ENCODE measurements at places on chromosomes 3 and 15.
A peak's percentile ranks its signal among the peaks of the same experiment; 100 is the strongest.

GRCh38 chr3:141411251-141411771, 43.0 kb downstream of the ZBTB38 start:
- no peak for DNase-seq

- no peak for DNase-seq
Observed at GRCh38 chr15:81473177-81473576, 99.2 kb upstream of the TMC3 start.

- DNase-seq = no peak
Observed at GRCh38 chr15:67917636-67918035, 77.8 kb upstream of the RNU6-1 start.

DNA sequence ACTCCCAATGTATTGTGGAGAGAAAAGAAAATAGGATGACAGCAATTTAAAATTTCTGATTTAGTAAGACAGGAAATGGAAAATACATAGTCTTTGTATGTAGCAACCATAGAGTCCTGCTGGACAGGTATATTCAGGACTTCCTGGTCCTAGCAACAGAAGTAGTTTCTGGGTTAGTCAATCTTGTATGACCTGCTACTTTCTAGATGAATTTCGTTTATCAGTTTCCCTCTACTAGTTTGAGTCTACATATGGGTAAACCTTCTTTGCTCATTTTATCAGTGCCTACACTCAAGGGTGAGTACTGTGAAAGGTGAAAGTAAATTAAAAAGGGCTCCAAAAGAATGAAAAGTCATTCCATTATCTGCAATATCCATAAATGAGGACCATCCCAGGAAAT, 309.8 kb downstream of the UNC13C start:
- no peak for DNase-seq

GRCh38 chr3:41198950-41199865, at the start of gene CTNNB1:
Gene CTNNB1 (plus strand): TSS chr3:41199505. CDS start chr3:41224069, 24,564 bp downstream.
- DNase-seq = peak; percentile 37

- no peak for DNase-seq
Observed at GRCh38 chr3:16382845-16383244, 117.8 kb downstream of the OXNAD1 start.

DNA sequence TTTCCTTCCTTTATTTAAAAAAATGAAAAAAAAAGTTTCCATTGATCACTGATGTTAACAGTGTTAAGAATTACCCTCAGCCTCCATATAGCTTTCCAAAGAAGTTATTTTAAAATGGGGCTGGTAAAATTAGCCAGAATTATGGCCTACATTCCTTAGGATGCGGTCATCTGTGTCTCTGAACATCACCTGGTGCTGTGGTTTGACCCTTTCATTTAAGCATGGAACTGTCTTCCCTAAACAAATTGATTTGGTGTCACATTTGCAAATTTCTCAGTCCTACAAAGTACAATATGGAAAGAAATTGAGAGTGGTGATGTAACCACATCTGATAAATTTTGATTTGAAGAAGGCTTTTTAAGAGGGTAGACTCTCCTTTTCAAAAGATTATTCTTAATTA, 40.3 kb upstream of the ZPLD1 start:
- DNase-seq = no peak

DNA sequence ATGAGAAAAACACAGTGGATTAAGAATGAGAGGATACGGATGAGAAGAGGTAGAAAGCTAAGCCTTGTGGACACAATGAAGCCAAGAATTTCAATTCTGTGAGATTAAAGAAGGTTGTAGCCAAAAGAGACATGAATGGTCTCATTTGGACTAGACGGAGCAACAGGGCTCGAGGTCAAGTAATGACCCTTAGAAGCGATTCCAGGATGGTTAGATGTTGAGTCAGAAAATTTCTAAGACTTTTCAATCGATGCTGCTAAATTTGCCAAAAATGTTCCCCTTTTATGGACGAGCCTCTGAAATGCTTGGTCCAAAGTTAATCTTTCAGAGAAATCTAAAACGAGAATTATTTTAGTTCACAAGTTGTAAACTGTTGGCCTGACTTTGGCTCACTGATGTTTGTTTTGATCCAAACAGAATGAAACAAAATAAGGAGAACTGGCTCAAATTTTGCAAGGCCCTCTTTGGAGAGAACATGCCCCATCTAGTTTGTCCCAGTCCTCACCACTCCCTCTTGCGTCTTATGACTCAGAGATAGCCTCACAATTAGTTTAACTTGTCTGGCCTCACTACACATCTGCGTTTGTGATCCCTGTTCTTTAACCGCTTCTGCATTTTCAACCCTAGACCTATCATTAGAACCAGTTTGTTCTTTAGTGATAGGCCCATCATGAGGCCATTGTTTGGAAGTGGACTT, 235.5 kb downstream of the PDZRN3 start:
- no peak for DNase-seq

GRCh38 chr3:160090653-160091052, 102.0 kb downstream of the IL12A start:
- DNase-seq = no peak

GRCh38 chr3:113659101-113659541, 37.3 kb downstream of the USF3 start:
- DNase-seq = no peak

DNA sequence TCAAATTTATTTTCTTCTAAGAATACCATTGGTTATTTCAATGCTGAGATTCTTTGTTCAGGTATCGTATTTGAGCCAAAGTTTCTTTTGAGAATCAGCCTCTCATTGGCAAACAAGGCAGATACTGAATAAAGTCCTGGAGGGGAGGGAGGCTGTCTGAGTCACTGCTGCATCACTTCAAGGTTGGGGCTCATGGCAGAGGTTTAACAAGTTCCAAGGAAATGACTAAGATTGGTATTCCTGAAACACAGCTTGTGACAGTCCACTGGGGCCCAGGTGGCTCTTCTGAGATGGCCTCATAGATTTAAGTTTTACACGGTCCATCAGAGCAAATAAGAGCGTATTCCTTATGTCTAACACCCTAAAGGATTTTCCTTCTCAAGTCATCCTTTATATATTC, 213.8 kb upstream of the STAC start:
- no peak for DNase-seq

DNA sequence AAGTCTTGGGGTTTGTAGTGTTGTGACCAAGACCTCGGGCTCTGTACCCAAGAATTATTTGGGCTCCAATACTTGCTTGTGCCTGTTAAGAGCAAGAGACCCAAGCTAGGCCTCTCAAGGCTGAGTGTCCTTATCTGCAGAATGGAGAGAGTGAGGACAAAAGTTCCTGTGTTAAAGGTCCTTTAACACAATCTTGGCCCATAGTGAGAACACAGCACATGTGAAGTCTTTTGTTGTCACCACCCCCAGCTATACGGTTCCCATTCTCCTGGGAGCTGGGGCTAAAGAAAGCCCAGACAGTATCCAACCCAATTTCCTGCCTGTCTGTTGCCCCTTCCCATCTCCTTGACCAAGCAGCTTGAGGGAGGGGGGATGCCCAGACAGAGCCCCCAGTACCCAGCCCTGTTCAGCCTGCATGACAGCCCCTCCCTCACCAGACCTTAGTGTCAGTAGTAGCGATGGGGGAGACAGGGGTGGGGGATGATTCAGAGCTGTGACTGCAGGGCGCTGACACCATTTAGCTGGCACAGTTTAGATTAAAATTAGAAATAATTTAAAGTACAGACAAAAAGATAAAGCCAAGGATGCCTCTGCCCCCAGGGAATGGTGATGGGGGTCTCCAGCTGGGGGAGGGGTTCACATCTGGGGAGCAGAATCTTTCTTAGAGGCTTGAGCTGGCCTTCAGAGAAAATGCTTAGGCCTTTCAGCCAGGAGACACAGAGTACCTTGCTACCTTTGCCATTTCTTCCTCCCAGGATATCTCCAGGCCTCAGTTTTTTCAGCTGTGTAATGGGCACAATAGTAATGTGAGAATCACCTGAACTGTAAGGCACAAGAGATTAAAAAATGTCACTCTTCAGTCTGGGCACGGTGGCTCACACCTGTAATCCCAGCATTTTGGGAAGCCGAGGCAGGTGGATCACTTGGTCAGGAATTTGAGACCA, 2.7 kb downstream of the PRKCD start:
- no peak for DNase-seq

GRCh38 chr15:40087068-40087810, 21.4 kb downstream of the BMF start:
- no peak for DNase-seq

GRCh38 chr3:58062472-58062871, 54.2 kb downstream of the FLNB start:
- no peak for DNase-seq

DNA sequence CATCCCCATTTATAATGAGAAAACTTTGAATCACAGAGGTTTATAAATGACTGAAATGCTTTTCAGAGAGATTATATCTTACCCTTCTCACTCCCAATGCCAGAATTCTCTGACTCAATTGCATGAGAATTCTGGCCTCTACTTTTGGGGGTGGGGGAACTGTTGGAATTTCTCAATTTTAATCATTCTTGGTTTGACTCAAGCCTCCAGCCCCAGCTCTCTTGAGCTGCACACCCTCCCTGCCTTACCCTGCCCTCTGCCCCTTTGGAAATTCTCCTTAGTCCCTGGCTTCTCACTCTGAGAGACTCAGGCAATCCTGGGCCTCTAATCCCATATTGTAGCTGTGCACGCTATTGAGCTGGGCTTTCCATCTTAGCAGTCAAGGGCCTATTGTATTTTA, 44.2 kb downstream of the ZNF589 start:
- DNase-seq = no peak

DNA sequence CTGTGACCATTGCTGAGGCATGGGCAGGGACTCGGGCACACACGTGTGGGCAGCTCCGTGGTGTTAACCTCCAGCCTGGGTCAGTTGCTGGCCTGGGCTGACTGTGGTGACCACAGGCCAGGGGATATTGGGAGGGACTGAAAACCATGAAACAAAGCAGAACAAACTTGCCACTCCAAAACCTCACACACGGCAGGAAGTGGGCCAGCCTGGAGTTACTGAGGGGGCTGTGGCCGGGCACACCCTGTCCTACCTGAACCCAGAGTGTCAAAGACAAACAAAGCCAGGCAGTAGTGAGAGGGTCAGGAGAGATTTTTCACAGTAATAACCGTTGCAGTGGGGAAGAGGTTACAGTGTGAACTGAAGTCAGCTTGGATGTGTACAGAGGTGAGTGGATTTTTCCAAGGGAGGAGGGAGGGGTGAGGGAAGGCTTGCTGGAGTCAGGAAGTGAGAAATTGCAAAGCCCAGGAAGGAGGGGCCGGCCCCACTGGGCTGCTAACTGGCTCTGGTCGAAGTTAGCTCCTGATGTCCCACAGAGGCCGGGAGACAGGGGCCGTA, 40.0 kb upstream of the ATP10A start:
- no peak for DNase-seq

DNA sequence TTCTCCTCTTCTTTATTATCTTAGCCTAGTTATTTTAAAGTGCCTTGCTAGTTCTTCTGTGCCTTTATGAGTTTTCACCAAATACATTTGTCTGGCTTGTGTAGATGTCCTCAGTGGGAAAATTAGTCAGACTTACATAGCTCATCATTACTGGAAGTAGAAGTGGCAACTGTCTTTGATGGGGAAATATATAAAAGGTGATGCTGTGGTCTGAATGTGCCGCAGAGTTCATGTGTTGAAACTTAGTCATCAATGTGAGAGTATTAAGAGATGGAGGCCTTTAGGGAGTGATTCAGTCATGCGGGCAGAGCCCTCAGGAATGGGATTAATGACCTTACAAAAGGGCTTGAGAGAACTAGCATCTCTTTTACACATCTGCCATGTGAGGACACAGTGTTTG, 6.4 kb upstream of the ERICH6 start:
- DNase-seq = no peak

DNA sequence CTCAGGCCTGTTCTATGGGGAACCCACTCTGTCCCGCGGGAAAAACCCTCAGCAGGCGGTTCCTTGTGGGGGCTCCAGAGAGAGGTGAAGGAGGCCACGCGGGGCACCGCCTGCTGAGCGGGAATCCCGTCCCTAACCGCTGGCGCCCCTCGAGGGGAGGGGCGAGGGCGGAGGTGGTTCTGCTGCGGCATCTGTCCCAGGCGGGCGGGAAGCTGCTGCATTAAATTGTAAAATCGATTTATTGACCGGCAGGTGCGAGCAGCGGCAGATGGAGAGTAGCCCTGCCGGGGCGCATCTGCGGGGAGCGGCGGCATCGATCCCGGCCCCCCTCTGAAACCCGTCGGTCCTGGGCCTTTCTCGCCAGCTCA, 3.7 kb upstream of the DLL4 start:
- DNase-seq = no peak

DNA sequence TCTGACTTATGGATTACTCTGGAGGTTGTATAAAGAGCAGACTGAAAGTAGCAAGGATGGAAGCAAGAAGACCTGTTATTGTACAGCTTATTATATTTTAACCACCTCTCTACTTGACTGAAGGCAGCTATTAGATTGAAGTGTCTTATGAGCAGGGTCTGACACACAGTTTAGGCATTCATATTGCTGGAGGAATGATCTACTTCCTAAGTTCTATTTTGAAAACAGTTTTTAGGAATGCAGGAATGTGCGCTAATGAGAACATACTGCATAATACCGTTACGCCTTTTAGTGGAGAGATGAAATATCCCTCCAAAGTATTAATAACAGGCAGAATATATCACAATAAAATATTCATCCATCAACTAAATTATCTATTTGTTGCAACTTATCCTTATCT, 193.3 kb downstream of the ISL2 start:
- DNase-seq = no peak

DNA sequence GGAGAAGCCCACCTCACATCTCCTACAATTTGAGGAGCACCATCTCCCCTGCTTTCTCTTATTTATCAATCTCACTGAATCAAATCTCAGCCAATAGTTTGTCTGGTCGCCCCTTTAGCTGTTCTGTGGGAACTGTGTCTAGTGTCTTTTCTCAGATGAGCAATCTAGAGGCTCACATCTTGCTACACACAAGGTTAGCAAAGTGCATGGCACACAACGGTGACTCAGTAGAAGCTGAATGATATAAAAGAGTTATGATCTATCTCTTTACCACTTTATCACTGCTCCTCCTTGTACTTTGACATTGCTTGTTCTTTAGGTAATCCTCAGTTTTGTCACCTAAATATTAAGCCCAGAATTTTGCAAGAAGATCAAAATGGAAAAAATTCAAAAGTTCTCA, 16.8 kb upstream of the COLQ start:
- DNase-seq = no peak

GRCh38 chr3:39168156-39168780, 14.9 kb upstream of the CSRNP1 start:
- DNase-seq = no peak

DNA sequence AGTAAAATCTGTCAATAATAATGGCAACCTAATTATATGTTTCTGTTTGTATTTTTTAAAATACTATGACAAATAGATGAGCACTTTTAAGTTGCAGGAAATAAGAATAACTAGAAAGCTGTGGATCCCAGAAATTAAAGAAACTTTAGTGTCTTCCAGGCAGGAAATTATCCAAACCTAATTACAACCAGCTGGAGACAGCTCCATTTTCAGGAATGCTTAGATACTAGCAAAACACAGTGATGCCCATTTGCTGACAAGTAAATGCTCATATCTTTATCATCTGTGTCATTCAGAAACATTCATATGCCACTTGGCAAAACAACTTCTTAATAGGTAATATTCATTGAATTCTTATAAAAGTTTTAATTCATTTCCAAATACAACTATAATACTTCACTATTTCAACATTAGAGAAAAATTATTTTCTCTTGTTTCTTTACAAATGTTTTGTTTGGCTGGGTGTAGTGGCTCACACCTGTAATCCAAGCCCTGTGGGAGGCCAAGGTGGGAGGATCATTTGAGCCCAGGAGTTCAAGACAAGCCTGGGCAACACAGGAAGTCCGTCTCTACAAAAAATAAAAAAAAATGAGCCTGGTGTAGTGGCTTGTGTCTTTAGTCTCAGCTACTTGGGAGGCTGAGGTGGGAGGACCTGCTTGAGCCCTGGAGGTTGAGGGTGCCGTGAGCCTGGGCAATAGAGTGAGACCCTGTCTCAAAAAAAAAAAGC, 169.1 kb upstream of the TSPAN3 start:
- no peak for DNase-seq

GRCh38 chr3:33358172-33358781, 81.0 kb downstream of the FBXL2 start:
- no peak for DNase-seq

All from DMS79 (cell line).